ENCODE measurements at places on chromosomes 4 and X.
A peak's percentile ranks its signal among the peaks of the same experiment; 100 is the strongest.

GRCh38 chr4:4831266-4831665, 28.2 kb upstream of the MSX1 start:
- no peak for DNase-seq

DNA sequence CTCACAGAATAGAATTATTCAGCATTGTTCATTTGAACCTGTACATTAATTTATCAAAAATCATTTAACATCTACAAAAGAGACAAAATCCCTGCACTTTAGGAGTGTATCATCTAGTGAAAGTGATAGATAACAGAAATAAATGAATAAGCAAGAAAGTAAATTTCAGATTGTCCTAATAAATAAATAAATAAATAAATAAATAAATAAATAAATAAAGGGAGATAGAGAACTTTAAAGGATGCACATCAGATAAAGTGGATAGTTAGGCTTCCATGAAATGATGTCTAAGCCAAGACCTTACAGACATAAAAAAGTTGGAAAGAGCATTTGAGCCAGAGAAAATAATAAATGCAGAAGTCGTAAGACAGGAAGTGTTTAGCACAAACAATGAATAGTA, 444.7 kb downstream of the CFAP47 start:
- no peak for DNase-seq

DNA sequence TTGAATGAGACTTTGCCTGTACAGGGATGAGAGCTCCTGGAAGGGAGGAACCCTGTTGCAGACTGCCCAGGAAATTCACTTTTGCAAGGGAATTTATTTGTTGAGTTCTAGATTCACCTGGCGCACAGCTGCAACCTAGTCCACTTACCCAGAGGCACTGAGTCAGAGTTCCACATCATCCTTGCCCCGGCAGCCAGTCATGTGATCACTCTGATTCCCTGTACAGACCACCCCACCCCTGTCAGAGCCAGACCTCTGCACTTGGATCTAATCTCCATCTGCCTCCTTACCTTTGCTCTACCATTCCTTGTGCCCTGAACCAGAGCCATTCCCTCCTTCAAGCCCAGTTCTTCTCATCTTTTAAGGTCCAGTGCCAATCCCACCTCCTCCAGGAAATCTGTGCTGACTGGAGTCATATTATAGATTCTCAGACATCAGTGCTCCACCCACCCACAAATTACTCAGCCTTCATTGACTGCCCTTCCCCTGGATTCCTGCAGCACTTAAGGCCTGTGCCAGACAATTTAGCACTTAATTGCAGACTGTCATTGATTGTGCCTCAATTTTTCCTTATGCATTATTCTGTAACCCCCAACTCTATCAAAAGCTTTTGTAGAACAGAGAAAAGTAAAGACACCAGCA, 84.1 kb upstream of the MAGEA4 start:
- no peak for DNase-seq

GRCh38 chrX:8048466-8048865, 121.3 kb upstream of the PNPLA4 start:
- DNase-seq, result no peak

- no peak for DNase-seq
Observed at GRCh38 chr4:142713282-142714030, 132.6 kb downstream of the INPP4B start.

GRCh38 chrX:69033936-69034335, 131.3 kb downstream of the PJA1 start:
- DNase-seq, result no peak

- no peak for DNase-seq
Observed at GRCh38 chr4:70954032-70954431, 39.4 kb upstream of the DCK start.

DNA sequence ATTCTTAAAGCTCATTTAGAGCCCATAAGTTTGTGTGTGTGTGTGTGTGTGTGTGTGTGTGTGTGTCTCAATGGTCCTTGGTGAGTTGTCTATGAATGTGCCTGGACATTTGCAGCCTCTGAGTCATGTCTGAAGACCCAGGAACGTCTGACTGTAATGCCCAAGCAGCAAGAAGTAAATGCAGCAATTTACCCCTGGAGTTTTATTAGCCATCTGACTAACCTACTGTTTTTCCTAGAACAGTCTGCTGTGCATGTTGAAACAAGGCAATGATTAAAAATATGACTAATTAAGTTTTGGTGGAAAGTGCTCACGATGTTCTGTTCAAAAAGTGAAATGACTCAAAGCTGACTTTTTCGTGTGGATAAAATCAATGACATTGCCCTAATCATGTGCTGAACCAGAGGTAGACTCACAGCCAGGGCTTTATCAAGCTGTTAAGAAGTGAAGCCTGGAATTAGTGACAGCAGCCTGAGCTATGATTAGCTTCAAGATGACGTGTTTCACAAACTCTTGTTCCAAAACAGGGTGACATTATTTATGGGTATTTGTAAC, 201.6 kb downstream of the CPE start:
- DNase-seq, result no peak

DNA sequence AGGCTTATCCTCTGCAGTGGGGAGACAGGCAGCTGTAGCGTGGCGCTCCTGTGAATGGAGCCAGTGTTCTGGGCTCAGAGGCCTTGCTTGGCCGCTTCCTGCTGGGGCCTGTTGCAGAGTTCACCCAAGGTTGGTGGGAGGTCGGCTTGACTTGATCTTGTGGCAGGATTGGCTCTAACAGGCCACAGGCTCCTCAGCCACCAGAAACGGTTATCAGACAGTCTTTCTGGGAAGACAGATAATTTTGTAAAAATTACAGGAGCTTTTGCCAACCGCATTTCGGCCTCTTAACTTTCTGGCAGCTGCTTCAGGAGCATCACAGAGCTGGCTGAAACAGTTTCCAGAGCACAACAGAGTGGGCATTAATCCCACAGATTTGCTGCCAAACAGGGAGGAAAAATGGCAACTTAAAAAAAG, 66.4 kb downstream of the DIPK2B start:
- no peak for DNase-seq

DNA sequence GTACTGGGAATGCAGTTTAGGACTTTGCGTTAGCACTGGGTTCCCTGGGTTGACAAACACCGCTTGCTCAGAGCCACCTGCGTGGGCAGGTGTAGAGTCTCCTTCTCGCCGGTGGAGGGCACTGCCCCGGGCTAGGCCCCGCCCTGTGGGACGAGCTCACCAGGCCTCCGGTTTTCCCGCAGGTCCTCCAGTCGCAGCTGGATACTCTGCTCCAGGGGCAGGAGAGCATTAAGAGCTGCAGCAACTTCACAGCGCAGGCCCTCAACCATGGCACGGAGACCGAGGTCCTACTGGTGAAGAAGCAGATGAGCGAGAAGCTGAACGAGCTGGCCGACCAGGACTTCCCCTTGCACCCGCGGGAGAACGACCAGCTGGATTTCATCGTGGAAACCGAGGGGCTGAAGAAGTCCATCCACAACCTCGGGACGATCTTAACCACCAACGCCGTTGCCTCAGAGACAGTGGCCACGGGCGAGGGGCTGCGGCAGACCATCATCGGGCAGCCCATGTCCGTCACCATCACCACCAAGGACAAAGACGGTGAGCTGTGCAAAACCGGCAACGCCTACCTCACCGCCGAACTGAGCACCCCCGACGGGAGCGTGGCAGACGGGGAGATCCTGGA, 49.2 kb upstream of the MND1 start:
- DNase-seq, result no peak

DNA sequence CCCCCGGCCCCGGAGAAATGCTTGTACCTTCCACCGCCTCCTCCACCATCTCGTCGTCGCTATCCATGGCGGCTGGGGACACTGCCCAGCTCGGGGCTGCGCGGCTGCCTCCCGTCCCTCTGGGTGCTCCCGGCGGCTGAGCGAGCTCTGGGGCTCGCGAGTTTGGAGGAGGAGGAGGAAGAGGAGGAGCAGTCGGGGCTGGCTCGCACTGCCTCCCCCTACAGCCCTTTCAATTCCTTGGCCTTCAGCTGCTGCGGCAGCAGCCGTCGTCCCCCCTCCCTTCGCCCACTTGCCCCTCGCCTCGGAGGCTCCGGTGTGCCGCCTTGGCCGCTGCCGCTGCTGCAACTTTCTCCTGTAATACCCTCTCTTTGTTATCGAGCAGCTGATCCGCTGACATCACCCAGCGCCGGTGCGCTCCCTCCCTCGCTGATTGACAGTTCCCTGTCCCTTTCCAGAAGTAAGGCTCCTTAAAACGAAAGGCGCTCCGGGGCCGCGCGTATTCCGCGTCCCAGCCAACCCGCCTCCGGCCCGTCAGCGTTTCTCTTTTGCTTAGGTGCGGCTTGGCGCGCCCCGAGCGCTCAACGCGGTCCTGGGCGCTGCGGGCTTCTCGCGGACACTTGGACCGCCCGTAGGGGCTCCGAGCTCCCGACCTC, at the start of gene SETD7:
Gene SETD7 (minus strand): TSS at position 149 of the 653 bp plus-strand sequence. CDS start 82 bp downstream, at position 67.
- DNase-seq, result peak; percentile 76

- DNase-seq, result no peak
Observed at GRCh38 chr4:34619531-34620162, 1624.7 kb downstream of the ARAP2 start.

- DNase-seq, result peak; percentile 25
Observed at GRCh38 chrX:132740316-132741123, 217.9 kb downstream of the HS6ST2 start.

DNA sequence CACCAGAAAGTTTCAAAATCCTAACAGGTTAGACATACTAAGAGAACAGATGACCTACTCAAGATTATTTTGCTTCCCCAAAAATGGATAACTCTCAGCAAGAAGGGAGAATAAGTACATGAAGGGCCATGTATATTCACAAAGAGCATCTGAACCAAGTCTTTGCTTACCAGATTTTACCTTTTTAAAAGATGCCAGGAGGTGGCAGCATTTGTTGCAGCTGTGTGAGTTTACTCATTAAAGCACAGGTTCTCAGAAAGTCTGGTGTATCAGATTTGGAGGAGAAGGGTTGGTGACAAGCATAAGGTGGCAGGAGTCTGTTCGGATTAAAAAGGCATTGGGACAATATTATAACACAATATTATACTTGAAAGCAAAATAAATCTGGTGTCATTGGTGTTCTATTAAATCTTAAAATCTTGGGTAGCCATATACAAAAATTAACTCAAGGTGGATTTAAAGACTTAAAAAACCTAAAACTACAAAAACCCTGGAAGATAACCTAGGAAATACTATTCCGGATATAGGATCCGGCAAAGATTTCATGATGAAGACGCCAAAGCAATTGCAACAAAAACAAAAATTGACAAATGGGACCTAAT, 51.3 kb upstream of the NFKB1 start:
- DNase-seq, result peak; percentile 41

DNA sequence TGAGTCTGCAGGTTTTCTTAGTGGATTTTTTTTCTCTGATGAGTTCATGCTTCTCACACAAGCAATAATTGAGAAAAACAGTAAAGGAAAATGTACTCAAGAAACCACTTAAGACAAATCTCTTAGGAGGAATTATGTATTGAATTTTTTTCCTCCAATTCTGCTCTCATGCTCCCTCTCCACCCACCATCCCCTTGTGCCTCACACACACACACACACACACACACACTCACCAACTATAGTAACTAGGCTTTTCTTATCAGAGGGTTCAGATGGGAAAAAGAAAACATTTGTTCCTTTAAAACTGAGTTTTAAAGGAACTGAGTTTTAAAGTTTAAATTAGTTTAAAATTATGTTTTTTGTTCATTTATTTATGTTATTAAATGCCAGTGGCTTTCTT, 47.0 kb upstream of the ANXA10 start:
- DNase-seq, result no peak

DNA sequence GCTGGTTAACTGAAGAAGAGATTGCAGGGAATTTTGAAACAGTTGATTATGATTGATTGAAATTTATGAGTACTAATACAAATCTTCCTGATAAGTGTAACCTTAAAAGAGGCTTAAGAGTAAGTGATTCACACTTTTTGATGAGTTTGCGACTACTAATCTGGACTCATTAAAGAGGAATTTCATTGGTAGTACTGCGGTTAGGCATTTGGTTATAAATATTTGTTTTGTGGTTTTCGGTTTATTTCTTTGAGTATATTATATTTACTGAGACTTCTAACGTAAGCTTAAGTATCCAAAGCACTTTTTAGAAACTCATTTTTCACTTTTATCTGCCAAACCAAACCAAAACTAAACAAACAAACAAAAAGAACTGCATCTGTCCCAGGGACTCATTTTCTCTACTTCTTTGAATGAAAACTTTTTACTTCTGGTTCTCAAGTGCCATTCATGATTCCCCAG, 20.7 kb downstream of the SLIT2 start:
- no peak for DNase-seq

GRCh38 chr4:42420140-42420539, 22.9 kb downstream of the SHISA3 start:
- no peak for DNase-seq

All from SK-N-SH (cell line).